ENCODE measurements at places on chromosomes 13 and 19. TPM values are rescaled to one million over a fixed set of nuclear protein-coding genes. Genes with fewer than 3 reads are reported as not detected.

The PGLYRP1 gene
- not detected for total RNA-seq

The PNMA8A gene
- total RNA-seq = 89.0 TPM

The RNF17 gene
- total RNA-seq = not detected

The LHB gene
- total RNA-seq = not detected

The CERS1 gene
- total RNA-seq = 30.6 TPM

The ZNF536 gene
- not detected for total RNA-seq

All from myocyte (in vitro differentiated cells).